ENCODE measurements at places on chromosomes 6 and 20.

DNA sequence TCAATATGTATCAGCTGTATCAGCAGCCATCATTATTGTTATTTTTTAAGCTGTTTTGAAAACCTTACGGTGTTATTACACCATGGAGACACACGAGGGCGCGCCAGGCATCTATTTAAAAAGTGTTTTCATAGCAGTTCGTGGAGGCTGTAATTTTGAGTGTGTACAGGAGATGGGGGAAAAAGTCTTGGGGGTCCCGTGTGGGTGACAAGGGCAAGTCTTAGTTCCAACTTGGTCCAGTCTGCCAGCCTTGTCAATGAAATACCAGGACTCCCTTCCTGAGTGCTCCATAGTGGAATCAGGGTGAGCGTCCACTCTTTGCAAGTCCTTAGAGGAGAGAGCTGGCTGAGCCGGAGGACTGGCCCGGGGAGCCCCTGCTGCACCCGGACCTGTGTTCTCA, 43.3 kb downstream of the SLC2A10 start:
- DNase-seq, result peak; percentile 41

GRCh38 chr6:73732845-73733675, 37.1 kb downstream of the CD109 start:
- DNase-seq, result peak; percentile 57

DNA sequence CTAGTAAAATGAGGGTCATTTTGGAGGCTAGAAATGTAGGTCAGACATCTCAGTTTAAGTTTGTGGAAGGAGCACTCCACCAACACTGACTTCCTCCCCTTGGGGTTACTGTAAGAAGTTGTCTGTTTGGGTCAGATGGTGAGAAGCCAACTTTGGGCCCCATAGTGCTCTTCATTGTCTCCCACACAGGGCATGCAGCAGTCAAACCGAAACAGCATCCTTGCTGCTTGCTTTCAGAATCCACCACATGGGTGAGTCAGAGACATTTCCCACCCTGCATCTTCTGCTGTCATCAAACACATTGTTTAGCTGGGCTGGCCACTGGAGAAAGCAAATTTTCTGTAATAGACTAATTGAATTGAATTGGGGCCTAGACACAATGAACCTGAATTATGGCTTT, 16.8 kb downstream of the IL17F start:
- DNase-seq, result peak; percentile 25

- peak; percentile 73 for DNase-seq
These were observed 32.6 kb upstream of the NRSN1 start for GRCh38 chr6:24093381-24093780.

GRCh38 chr20:19765266-19765665, 7.2 kb downstream of the RIN2 start:
- DNase-seq, result no peak

DNA sequence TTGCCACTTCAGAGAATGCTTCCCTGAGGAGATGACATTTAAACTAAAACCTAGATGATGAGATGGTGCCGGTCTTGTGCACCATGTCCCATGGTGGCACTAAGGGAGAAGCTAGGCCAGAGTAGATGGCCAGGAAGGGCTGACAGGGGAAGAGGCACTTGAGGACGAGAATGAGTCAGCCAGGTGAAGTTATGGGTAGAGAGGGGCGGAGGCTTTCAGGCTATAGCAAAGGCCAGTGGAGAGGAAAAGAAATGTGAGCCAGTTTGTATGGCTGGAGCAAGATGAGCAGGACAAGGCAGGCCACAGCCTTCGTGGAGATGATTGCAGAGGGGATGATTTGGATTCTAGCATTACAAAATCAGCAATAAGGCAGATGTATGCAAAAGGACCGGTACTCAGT, 44.7 kb upstream of the ADGRF4 start:
- no peak for DNase-seq

DNA sequence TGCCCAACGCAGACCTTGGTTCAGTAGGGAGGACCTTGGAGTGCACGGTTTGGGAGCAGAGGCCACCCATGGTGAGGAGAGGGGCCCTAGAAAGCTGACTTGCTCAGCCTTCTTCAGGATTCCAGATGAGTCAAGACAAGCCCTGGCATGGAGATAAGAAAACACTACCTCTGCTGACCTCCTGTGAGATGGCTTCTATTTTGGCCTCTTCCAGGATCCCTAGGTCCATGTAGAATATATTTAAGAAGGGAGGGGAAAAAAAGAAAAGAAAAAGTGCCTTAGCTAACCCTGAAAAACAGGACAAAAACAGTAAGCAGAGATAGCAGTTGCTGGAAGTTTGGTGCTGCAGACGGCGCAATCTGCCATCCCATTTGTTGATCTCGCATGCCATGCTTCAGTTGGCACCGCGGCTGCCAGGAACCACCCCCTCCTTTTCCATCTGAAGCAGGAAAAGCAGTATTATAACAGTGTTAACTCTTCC, 100.0 kb downstream of the ARMC2 start:
- peak; percentile 82 for DNase-seq

DNA sequence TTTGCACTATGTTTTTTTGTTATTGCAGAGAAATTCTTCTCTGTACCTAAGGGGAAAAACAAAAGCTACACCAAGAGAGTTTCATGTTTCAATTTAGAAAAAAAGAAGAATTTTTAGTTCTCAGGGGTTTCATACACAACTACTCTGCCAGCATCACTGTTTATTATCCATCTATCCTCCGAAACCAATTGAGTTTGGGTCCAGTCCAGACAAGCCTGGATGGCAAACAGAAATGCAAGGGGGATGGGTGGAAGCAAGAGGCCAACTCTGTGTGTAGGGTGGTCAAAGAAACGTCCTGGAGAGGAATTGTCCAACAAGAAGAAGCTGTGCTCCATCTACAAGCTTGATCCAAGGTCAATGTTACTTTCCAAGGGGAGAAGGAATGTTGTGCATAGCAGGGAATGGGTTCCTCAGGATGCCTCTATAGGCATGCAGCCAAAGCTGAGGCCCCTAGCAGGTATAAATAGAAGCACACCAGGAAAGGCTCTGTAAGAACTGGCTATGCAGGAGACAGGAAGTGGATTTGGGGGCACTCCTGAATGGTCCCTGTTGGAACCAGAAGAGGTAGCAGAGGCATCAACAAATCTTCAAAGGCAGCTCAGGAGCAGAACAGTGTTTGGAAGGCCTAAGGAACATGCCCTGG, 64.4 kb downstream of the FILIP1 start:
- DNase-seq, result no peak

GRCh38 chr6:143206550-143206949, 145.9 kb downstream of the AIG1 start:
- no peak for DNase-seq

GRCh38 chr6:113291751-113292445, 565.2 kb upstream of the MARCKS start:
- no peak for DNase-seq

DNA sequence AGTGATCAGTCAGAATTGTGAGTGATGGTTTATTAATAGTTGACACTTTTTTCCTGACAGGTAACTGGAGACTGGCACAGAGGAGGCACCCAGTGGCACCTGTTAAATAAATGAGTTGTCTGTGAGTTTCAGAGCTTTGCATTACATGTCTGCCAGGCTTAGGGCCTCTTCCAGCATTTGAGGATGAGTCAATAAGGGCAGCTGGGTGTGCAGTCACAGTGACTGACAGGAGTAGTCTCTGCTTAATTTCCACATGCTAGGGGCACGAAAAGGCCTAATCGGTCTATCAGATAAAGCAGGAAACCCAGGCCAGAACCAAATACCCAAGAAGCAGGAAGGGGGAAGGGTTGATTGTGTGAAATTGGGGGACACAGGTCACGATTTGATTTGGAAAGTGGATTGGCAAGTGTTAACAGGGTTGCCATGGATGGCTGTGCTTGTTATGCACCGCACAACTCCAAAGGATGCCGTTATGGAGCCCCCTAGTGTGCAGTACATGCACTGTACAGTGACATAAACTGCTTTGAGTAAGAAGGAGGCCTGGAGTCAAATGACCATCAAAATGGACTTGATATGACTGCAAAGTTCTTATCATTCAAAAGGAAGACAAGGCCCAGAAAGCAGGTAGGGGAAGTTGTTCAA, 111.9 kb upstream of the GGTLC1 start:
- peak; percentile 61 for DNase-seq

- DNase-seq, result no peak
These were observed 4.9 kb downstream of the MTCL3 start for GRCh38 chr6:127514179-127514772.

GRCh38 chr20:54172532-54172855, 1.3 kb downstream of the CYP24A1 start:
- DNase-seq, result no peak

DNA sequence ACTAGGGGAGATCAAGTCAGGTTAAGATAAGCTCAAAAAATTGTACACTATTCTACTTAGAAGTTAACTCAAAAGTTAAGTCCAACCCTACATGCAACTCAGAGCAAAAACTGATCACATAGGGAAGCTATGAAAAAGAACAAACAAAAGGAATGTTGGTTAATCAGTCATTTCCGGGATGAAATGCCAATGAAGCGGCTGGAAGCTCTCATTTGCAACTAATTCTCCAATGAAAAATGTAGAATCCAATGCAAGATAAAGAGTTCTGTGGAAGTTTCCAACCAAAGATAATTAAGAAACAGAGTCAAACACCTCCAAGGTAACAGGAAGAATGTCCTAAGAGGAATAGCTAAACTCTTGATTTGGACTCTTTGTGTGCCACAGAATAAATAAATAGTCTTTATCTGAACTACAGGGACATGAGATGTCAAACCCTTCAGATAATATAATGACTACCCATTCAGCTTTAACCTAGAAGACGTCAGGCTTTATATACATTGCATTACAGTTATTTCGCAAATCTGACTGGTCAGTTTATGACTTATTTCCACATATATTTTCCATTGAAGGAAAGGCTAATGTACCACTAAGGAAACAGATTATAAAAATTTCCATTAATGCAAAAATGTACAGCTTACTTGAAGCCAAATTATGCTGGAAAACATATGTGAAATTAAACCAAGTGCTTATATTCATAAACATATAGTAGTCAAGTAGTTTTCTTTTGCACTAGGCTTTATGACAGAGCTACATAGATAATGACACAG, 48.0 kb upstream of the DST start:
- DNase-seq, result peak; percentile 81

DNA sequence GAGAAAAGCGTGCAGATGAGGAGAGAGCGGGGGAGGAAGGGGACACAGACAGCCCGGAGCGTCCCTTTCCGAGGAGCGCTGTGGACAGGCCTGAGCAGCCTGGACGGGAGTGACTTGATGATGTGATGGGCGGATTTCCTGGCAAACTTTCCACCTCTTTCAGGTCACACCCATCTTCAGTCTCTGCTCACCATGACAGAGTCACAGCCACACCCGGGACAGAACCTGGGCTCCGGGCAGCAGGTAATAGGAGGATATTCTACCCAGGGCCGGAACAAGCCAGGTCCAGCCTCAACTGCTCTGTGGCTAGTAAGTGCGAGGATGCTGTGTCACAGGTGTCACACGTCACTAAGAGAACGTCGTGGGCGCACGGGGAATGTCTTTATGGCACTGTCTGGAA, 84.3 kb downstream of the THBS2 start:
- DNase-seq, result no peak

- DNase-seq, result no peak
These were observed 5.9 kb upstream of the PDE10A start for GRCh38 chr6:165668951-165669350.

- peak; percentile 57 for DNase-seq
These were observed 191.4 kb downstream of the SLC16A10 start for GRCh38 chr6:111278731-111279130.

DNA sequence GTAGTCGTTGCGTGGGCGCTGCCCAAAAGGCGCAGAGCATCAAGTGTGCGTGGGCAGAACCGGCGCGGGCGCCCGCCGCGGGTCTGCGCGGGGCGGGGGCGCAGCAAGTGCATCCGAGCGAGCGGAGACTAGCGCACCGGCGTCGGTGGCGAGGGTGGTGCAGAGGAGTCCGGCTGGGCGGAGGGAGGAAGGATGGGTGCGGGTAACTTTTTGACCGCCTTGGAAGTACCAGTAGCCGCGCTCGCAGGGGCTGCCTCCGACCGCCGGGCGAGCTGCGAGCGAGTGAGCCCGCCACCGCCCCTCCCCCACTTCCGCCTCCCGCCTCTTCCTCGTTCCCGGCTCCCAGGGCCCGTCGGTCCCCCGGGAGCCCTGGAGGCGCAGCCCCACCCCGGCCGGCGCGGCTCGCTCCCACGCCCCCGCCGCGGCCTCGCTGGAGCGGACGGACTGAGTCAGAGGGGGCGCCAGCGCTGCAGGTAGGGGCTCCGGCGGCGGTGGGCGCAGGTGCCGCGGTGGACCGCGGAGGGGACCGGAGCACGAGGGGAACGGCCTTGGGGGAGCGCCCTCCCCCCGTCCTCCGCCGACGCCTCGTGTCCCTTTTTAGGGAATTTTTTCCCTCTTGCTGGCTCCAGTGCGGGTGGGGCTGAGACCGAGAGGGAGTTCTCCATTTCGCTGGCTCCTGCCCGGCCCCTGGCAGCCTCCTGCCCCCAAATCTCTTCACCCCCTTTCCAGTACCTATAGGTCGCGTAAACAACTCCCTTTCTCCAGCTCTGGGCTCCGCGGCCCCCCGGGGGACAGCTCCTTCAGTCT, 1.6 kb upstream of the DBNDD2 start:
- DNase-seq, result no peak

- DNase-seq, result no peak
These were observed 19.9 kb upstream of the POPDC3 start for GRCh38 chr6:105199711-105200110.

DNA sequence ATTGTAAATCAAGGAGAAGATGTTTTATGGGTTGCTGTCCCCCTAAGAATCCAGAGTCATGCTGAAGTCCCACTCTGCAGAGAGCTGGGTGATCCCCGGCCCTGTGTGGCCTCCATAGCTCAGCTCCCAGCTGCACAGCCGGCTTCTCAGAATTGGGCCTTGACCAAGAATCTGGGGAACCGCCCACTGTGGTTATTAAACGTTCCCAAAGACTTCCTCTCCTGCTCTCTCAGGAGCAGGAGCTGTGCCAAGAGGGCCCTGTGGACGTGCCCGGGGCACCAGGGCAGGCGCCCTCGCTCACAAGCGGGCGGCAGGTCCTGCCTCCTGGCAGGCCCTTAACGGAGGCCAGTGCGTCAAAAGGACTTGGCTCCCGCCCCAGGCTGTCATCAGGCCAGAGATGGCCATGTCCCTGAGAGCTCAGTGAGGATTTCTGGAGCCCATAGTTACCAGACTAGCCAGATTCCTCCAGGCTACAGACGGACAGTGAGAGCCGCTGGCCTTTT, 30.4 kb downstream of the ZC3H12D start:
- peak; percentile 76 for DNase-seq

DNA sequence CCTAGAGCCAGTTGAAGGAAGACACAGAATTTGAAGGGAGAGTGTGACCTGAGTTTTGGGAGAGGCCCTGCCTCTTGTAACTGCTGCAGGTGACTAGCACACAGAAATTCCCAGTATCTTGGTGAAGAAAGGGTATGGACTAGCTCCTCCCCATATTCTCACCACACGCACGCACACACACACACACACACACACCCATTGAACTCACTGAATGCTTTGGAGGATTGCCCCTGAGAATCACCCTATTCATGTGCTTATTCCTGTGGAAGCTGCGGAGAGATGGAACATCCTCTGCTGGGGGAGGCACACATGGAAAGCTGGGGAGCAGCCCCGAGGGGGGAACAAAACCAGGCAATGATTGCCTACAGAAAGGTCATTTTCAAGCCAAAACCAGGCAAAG, 6.2 kb upstream of the LMBRD1 start:
- DNase-seq, result no peak

- DNase-seq, result no peak
These were observed 32.9 kb downstream of the PNLDC1 start for GRCh38 chr6:159832946-159833345.

- DNase-seq, result no peak
These were observed 35.3 kb upstream of the PTGIS start for GRCh38 chr20:49603209-49603627.

All from renal cortical epithelial cell (primary cell).